ENCODE measurements at places on chromosomes 2 and 18.

DNA sequence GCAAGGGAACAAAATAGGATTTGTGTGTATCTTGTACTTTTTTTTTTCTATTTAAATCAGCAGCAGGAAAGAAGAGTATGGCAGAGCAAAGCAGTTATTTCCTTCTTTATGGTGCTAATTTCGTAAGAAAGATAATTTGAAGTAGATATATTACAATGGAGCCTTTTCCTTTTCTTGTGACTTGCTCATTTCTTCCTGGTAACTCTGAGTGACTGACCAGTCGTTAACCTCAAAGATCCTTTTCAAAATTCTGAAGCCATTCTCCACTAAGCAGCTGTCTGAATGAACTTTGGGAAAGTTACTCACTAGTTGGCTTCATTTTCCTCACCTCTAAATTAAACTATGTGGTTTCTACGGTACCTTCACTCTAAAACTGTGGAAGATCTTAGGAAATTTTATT is 24.6 kb downstream of the AFTPH start:
- no peak for DNase-seq

GRCh38 chr2:223221139-223221835 is 169.3 kb downstream of the KCNE4 start:
- DNase-seq = no peak

- no peak for DNase-seq
These were observed 28.3 kb downstream of the DRC1 start for GRCh38 chr2:26429779-26430578.

- DNase-seq = no peak
These were observed 628.6 kb upstream of the CDH2 start for GRCh38 chr18:28805491-28805890.

DNA sequence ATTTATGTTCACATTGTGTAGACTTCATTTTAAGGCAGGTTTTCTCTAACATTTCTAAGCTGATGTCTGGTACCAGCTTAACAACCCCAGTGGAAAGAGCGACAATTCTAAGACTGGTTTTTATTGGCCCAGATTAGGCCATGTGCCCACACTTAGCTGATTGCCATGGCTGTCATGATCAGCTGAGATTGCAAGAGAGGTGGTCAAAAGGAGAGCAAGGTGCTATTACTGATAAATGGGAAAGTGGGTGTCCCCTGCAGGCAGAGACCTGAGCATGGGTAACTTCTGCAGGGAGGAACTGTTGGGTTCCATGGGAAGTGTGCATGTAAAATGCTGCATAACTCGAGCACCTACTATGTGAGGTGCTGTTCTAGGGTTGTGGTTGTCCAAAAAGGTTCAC is 56.8 kb upstream of the MCFD2 start:
- DNase-seq = no peak

DNA sequence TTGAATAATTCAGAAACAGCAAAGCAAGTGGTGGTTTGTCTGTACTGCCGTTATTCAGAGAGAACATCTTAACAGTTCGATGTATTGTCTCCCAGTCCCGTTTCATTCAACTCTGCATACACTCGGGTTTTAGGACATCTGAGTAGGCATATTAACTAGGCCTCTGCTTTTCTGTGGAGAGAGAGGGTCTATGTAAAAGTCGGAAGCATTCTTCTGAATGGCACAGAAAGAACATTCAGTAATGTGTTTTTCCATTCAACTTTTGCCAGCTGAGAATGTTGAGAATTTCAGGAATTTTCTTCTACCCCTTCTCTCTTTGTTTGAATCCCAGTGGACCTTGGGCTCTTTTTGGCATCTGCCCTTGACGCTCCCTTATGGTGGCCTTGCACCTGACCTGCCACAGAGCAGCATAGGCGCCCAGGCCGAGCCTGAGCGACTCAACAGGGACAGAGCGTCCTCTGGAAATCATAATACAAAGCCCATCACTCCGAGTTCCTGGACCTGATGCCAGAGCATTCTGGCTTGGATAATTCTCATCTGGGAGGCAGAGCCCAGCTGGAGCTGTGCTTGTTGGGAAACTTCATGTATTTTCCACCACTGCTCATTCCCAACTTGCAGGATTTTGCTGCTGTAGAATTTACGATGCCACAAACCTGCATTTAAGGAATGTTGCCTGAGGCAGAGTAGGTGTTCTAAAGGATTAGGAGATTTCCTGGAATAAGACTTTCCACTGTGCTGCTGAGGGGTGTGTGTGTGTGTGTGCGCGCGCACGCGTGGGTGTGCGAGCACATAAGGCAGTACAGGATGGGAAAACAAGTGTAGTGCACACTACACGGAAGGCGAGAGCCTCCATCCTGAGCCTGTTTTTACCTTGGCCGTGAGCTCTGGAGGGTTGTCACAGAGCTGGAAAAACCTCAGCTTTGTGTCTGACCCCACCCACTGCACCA is 77.2 kb upstream of the TXNDC2 start:
- no peak for DNase-seq

- no peak for DNase-seq
These were observed 1534.4 kb downstream of the LRP1B start for GRCh38 chr2:140596447-140596846.

DNA sequence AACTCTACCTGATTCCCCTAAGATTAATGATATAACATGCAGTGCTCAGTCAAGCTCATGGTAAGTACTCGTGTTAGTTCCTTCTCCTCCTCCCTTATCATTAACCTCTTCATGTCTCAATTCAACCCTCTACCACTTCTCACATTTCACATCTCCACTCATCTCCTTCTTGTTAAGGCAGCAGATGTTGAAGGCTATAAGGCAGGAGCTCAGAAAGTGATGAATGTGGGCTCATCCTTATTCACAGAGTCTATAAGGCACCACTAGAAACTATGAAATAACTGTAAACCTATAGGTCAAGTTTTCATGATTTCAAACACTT is 56.0 kb downstream of the CLHC1 start:
- no peak for DNase-seq

DNA sequence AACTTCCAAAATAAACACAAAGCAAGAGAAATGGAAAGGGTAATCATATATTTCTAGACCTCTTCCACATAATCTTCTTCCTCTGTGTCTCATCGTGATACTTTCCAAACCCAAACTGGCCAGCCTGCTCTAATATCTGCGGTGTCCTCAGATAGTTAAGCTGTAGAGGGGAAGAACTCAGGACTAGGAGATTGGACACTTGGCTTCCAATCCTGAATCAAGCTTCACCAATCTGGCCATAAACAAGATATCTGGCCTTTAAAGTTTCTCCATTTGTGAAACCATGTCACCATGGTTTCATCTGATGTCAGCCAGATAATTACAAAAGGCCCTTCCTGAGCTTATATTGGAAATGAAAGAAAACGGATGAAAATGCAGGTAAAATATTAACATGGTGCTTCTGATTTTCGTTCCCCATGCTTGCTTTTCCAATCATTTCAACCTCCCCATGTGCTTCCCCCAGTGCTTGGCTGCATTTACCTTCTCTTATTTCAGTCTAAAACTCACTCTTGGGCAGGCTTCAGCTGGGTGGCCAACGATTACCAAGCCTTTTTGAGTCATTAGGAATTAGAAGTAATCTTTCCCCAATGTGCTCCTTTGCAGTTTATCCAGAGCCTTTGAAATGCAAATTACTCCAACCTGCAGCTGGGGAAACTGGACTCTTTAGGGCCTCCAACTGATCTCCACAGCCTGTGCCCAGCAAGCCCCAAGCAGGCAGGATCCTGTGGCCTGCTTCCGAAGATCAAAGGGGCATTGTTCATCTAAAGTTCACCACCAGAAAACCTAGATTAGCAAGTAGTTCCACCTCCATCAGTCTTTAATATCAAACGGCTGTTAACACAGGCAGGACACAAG is 44.5 kb upstream of the MYCN start:
- DNase-seq = no peak

DNA sequence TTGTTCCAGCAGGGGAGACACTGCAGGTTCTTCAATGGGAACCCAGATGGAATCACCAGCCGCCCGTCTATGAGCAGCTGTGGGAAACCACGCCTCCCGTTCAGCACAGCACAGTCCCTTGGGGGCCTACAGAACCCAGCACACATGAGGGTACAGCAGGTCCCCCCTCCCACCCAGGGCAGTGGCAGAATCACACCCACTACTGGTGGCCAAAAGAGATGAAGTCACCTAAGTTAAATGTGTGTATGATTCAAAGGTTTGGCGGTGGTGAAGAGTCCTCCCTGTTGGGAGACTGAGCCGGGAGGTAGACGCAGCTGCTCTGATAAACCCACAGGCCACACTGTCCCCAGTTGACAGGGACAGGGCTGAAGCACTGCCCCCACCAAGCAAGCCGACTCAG is 44.3 kb downstream of the L3MBTL4 start:
- DNase-seq = no peak

DNA sequence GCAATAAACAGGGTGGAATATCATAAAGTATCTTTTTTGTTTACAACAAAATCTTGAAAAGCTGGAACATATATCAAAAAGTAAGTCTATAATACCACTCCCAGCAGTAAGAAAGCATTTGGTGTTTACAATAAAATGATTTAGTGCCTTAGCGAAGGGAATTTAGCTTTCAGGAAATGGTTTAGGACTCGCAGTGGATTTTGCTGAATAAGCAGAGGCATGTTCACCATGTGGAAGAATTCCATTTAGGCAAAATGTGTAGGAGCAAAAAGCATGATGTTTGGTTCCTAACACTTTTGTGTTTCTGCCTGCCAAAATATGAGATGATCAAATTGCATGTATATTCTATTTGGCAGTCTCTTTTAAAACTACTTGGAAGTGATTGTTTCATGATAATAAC is 163.6 kb downstream of the AGPS start:
- no peak for DNase-seq

GRCh38 chr18:78884502-78884901 is 95.1 kb upstream of the SALL3 start:
- DNase-seq = no peak

DNA sequence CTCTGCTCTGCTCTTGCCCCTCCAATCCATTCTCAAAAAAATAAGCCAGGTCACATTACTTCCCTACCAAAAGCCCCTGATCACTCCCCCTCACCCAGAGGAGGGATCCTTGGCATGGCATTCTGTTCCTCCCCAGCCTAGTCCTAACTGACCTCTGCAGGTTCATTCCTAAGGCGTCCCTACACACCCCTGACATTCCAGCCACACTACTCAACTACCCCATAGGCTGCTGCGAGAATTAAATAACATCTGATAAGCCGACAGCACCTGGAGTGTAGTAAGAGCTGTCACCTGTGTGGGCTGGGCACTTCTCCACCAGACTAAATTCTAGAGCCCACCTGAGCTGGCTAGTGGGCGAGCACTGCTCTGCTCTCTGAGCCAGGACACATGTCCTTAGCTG is 44.7 kb upstream of the SLC1A4 start:
- DNase-seq = no peak

DNA sequence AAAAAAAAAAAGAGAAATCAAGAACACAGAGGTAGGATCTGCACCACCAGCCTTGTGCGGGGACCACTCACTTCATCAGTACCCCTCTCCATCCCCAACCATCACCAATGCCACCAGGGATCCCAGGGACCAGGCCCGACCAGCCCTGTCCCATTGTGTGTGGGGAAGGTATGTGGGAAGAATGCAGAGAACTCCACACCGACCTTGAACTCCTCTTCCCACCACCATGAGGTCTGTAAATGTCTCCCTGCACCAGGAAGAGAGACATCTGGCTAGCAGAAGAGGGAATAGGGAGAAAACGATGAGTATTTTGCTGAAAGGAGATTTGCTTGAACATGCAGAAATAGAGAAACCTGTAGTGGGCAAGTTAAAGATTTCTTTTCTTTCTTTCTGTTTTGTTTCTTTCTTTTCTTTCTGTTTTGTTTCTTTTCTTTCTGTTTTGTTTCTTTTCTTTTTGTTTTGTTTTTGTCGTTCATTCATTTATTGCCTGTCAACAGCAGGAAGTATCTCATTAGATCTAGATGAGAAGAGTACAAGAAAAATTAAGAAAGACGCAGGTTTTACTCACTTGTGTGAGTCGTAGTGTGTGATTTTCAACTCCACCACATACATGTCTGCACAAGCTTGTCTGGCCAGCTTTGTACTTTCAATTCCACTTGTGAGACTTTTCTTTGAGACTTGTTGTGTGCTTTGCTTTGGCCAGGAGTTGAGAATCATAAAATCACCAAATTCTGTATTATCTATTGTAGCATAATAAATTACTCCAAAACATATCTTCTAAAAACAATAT is 179.8 kb upstream of the HAAO start:
- no peak for DNase-seq

- no peak for DNase-seq
These were observed 155.6 kb upstream of the HS6ST1 start for GRCh38 chr2:128474036-128474955.

GRCh38 chr2:205613970-205614559 is 68.2 kb upstream of the NRP2 start:
- no peak for DNase-seq

DNA sequence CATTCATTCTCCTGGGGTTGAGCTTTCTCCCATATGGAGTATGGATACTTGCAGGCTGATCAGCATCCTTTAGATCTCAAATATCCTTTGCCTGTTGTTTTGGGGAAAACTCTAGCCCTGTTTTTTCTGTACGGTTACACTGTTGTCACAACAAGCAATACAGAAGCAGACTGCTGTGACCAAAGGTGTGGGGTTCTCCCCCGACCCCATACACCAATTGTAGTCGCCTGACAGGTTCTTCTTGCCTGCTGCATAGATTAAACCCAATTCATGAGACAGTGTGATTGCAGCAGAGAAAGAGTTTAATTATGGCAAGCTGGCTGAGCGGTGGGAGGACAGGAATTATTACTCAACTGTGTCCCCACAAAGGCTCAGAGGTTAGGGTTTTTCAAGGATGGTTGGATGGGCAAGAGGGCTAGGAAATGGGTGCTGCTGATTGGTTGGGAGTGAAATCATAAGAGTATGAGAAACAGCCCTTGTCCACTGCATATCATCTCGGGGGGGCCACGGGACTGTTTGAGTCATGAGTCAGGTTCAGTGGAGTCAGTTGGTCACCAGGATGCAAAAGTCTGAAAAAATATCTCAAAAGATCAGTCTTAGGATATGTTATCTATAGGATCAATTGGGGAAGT is 40.6 kb downstream of the ITGB1BP1 start:
- DNase-seq = no peak

- no peak for DNase-seq
These were observed 147.9 kb downstream of the TNS1 start for GRCh38 chr2:217854684-217855420.

DNA sequence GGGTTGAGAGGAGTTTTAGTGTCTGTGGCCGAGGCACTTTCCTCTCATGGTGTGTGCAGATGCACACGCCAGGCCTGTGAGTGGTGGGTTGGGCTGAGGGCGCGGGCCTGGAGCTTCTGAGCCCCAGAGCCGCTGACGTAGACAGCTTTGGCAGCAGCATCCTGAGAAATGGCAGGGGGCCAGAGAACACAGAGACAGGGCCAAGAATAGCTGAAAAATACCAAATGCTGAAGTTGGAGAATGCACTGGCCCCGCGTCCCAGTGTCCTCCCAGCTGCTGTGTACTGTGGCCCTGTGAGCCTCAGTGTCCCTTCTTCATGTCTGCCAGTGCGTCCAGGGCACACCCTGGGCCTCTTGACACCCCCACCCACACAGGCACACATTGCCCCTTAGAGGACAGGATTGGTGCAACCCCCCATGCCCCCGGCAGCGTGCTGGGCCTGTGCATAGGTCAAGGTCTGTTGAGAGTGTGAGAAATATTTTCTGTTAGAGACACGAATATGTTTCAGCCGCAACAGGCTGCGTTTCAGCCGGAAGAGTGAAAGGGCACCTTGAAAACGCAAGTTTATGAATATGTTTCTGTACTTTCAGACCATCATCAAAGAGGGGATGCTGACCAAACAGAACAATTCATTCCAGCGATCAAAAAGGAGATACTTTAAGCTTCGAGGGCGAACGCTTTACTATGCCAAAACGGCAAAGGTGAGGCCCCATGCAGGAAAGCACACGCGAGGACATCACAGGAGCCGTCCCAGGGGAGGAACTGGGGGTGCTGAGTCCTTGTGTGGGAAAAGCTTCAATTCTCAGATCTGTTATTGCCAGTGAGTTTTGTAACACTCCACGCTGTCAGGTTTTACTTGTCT is 33.6 kb downstream of the DGKD start:
- no peak for DNase-seq
